Activated CD4-positive, alpha-beta T cell treated with anti-CD3 and anti-CD28 coated beads for 48 hours (primary cell): ENCODE measurements at places on chromosomes 2 and 18.
A peak's percentile ranks its signal among the peaks of the same experiment; 100 is the strongest.

- no peak for DNase-seq
These were observed 175.3 kb upstream of the THUMPD2 start for GRCh38 chr2:39954346-39954745.

GRCh38 chr2:120704696-120705095 lies 31.0 kb upstream of the GLI2 start:
- DNase-seq = no peak

- no peak for DNase-seq
These were observed 37.8 kb upstream of the EFEMP1 start for GRCh38 chr2:55961318-55961911.

GRCh38 chr18:34729264-34729663 lies 19.2 kb downstream of the DTNA start:
- DNase-seq = no peak

- no peak for DNase-seq
These were observed 238.9 kb downstream of the XIRP2 start for GRCh38 chr2:167127135-167127534.

DNA sequence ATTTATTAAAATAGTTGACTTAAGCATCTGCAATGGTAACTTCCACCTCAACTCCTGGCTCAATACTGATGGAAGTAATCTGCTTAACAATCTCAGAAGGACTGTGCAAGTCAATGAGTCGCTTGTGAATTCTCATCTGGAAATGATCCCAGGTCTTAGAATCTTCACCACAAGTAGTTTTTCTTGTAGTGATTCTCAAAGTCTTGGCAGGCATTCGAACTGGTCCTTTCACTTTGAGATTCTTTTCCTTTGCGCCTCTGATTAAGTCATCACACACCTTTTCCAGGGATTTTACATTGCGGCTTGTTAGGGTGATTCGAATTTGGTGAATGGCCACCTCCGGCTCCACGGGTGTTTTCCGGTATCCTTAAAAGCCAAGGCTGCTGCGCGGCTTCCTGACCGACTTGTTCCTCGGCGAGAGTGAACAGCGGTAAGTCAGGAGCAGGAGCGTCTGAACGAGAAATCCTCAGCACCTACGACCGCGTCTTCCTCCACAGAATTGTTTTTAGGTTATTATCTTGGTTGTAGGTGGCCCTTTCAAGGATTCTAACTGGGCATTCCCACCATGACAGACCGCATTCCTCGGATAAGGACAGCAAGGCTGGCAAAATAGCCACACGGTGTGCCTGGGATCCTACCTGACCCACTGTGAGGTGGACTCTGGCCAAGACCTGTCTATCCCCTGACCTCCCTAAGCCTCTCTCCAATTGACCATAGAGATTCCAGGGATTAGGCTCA lies 23.8 kb upstream of the SLC20A1 start:
- no peak for DNase-seq

DNA sequence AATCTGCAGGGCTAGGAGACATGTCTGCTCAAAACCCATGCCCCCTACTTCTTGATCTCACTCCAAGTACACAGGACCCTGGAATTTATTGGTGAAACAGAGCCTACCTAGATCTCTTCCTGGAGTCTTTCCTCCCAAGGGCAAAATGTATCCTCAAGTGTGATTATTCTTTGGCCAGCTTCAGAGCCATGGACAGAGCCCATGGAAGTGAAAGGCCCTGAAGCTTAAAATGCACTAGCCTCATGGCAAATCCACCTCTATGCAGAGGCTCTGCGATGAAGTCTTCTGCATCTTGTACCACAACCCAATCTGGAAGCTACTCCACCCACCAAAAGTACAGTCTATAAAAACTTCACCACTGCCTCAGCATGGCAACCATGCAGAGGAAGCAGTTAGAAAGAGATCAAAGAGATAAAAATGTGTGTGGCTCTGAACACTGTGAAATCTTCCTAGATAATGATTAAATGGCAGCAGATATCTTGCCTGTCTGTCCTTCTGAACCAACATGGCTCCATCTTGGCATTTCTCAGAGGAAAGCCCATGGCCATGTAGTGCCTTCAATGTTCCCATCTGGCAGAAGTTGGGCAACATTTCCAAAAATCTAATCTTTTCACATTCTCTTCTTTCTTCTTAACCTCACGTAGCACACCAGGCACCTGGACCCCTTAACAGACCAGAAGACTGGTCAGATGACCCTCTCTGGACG lies 142.9 kb upstream of the KLF7 start:
- DNase-seq = no peak

DNA sequence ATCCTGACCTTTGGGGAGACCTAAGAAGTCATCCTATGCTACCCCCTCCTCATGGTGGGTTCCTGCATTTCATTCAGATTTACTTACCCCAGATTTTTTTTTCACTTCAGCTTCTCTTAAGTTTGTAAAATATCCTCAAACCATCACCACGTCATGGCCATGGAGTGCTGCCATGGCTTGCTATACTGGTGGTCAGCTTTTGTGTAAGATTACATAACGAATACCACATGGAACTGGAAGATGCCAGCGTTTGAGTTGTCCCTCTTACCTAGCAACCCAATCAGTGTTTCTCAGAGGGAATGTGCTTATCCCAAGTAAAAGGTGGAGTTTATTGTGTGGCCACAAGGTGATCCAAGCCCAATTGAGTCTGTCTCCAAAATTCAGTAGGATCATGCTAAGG lies 148.6 kb upstream of the ALPP start:
- DNase-seq = no peak

DNA sequence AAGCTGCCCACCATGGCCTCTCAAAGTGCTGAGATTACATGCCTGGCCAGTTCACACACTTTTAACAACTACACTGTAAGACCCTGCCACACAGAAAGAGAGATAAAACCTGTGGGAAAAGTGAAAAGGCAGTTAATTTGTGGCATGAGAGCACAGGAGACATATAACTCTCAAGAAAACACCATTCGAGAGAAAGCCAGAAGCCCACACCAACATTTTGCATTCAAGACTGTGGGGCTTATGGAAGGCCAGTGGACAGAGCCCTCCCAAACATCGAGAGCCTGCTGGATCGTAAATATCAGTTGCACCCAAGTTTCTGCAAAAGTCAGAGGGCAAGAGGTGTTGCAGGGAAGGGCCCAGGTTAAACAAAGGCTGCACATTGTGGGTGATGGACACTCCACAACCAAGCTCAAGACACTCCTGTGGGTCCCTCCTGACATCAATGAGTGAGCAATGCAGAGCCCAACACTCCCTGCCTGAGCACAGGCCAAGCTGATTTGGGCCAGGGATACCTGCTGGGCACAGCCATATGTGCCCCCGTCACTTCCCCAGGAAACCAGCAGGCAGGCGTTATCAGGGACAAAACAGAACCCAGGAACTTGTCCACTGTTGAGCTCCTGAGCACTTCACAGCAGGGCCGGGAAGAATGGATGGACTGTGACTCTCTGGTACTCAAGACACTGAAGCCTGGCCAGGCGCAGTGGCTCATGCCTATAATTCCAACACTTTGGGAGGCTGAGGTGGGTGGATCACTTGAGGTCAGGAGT lies 114.4 kb downstream of the ZFP36L2 start:
- no peak for DNase-seq

DNA sequence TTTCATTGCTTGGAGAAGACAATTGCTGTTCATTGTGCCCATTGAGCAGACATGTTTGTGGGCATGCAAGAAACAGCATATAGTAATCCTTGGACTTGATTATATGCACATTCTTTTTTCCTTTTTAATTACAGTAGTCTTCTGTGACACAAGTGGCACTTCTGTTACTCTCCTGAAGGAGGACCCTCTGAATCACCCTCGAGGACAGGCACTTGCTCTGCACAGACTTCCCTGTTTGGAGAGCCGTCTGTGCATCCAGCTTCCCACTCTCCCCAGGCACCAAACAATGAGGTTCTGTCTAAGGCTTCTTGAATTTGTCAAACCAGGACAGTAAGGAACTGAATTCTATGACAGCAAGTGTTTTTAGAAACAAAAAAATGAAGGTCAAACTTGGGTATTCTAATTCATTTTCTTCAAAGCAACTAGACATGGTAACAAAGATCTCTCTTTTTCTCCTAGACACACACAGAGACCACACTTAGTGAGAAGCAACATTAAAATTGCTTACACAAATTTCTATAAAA lies 844.6 kb upstream of the ID2 start:
- no peak for DNase-seq

- no peak for DNase-seq
These were observed 285.5 kb upstream of the NETO1 start for GRCh38 chr18:73153271-73153670.

DNA sequence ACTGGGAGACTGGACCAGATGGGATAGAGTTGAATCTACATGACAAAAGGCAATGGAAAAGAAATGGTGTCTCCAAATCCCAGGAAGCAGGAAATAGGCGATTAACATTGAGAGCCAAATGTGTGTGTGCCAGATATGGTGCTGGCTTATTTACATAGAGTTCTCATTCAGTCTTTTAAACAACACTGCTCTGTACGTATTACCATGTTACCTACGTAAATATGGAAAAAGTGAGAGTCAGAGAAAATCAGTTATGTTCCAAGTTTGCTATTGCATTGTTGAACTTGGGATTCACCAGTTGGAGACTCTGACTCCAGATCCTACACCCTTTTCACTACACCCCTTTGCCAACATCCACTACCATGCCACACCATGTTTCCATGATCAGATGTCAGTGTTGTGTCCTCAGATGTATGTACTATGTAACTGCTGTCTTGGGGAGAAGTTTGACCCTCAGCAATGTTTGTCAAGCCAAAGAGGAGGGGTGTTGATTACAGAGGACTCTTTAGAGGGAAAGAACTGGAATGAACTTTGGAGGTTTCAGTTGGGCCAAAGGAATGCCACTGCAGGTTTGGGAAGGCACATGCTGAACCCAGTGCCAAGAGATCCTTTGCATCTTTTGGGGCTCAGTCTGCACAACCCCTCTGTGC lies 19.6 kb upstream of the GREB1 start:
- DNase-seq = no peak

GRCh38 chr2:2744107-2744506 lies 413.0 kb upstream of the MYT1L start:
- DNase-seq = no peak

- no peak for DNase-seq
These were observed 249.9 kb upstream of the SP5 start for GRCh38 chr2:170465241-170465640.

- peak; percentile 76 for DNase-seq
These were observed 81.5 kb downstream of the PRPF40A start for GRCh38 chr2:152635635-152636298.

DNA sequence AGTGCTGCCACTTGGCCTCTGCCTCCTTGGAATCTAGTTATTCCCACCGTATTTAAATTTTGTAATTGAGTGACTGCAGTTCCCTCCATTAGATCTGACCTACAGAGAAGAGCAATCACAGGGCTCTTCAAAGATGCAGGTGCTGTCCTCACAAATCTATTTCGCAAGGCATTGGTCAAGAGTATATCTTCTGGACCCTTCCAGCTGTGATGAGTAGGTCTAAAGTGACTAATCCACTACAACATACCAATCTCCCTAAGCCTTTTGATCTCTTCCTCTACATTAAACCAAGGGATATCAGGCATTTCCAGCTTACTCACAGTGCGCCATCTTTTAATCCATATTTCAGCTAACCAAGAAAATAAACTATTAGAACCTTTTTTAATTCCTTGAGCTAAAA lies 65.1 kb upstream of the COL3A1 start:
- DNase-seq = no peak

- no peak for DNase-seq
These were observed 9.0 kb upstream of the CREG2 start for GRCh38 chr2:101396316-101396717.

- DNase-seq = no peak
These were observed 45.1 kb upstream of the GLI2 start for GRCh38 chr2:120690521-120690920.

- DNase-seq = no peak
These were observed 94.6 kb downstream of the CD226 start for GRCh38 chr18:69853051-69853450.

DNA sequence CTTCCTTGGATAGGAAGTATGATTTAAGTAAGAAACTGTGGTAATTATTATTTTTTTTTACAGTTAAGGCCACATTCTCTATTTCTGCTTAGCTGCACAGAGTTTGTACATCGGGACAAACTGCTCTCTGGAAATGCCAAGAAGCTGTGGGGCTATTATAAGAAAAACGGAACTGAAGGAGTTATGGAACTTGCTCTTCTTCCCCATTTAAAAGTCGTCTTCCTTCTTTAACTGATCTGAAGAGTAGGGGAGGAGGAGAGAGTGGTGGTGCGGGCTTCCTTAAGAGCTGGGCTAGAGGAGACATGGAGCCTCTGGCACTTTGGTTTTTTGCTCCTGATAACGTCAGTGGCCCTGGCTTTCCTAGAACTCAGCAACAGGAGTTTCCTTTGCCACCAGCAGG lies 54.4 kb downstream of the RAB31 start:
- DNase-seq = no peak

GRCh38 chr2:107817378-107817777 lies 9.3 kb upstream of the RGPD4 start:
- DNase-seq = no peak

DNA sequence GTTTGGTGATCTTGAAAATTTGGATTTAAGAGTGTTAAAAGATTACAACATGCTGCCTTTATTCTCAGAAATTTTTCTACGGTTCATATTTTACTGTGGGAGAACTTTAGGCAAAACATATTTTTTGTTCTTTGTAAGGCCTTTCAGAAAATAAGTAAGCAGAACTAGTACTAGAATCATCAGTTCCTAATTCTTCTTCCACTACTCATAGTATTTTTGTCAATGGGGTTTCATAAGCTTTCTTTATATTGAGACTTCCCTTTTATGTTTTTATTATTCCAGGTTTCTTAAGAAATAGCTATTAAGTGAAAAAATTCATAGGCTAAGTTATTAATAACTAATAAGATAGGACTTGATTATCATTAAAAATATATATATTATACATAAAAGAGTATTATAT lies 12.4 kb downstream of the UGGT1 start:
- no peak for DNase-seq

DNA sequence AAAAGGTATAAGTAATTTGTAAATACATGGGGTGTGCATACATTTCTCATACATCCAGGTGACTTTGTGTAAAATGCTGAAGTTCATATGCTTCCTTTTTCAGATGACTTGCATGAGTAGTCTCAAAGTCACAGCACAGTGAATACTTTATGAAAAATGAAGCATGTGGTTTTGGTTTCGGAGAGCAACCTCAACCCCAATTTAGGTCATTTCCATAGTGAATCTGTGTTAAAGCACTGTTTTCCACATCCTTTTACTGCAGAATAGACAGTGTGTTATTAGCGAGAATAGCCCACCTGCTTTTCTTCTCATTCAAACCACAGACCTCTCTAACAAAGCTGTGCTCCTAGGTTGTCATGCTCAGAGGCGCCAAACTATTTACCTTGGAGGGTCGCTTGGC lies 204.4 kb upstream of the RASGRP3 start:
- DNase-seq = no peak

GRCh38 chr2:23298551-23298950 lies 86.4 kb upstream of the KLHL29 start:
- DNase-seq = no peak
